ENCODE measurements at places on chromosomes 1 and 21. TPM values are rescaled to one million over a fixed set of nuclear protein-coding genes. Genes with fewer than 3 reads are reported as not detected.

TRIM45 gene
- 0.47 TPM for total RNA-seq

C1QB gene
- total RNA-seq, result not detected

CASQ2 gene
- not detected for total RNA-seq

S100A3 gene
- not detected for total RNA-seq
